Endothelial cell (in vitro differentiated cells): ENCODE measurements at places on chromosomes 4 and X.

DNA sequence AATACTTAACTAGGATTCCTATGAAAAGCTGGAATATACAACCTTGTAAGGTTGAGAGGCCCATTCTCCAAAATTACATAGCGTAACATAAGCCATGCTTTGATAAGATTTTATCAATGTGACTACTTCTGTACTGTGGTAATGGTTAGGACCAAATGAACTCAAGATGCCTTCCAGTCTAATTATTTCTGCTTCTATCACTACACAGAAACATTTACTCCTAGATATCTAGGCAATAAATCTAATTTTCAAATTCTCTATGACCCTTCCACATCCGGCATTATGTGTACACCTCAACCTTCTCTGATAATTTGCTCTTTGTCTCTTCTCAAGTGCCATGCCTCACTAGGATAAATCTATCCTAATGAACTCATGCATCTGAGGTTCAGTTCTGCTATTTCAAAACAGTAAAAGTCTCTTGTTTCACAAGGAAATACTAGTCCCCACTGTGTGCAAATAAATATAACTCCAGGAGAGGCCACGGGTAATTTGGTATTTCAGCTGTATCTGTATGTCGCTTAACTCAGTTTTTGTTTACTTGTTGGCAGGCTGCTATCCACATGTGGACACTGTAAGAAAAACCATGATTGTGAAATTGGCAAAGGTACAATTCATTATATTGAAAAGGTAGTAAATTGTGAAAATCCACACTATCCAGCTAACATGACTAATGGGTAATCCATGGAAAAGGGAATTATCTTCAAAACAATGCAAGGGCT lies 93.3 kb downstream of the PRDM5 start:
- no peak for DNase-seq

DNA sequence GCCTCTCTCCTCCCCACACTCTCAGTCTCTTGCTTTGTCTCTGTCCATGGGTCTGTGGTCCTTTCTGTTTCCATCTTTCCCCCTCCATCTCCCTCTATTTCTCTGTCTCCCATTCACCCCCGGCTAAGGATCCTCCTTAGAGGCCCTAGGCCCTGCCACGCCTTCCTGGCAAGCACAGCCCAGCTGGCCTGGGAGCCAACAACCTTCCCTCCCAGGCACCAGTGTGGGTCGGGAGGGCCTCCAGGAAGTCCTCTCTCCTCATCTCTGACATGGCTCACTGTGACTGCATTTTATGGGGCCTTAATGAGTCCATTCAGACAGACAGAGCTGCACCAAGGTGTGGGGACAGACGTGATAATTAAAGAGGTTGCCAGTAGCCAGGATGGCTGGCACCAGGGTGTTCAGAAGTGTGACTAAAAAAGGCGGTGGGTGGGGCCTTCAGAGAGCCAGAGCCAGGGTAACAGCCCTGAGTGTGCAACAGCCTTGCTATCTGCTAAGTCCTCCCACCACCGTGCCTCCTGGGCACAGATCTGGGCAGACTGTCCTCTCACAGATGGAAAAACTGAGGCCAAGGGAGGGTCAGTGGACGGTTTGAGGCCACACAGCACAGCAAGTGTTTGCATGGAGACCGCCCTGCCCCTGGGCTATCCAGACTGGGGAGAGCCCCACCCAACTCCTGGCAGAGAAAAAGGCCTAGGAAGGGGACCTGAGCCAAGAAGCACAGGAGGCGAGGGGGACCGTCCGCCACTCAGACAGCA lies 31.5 kb downstream of the BLOC1S4 start:
- no peak for DNase-seq

GRCh38 chrX:54794795-54795194 lies 3.3 kb downstream of the ITIH6 start:
- DNase-seq: no peak

DNA sequence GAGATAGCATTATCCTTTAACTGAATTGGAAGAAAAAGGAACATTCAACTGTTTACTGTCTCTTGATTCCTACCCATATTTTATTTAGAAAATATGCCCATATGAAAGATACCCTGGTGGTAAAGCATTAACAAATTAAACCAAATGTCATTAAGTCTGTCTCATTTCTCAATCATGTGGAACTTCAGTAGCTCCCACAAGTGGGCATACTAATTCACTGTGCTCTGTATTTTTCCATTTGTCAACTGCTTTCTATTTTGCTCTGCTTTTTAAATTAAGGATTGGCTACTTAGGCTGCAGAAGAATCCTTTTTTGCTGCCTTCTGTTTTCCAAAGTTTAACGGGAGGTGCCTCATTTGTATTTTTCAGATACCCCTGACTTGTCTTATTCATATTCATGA lies 77.2 kb downstream of the DDIT4L start:
- DNase-seq: no peak

DNA sequence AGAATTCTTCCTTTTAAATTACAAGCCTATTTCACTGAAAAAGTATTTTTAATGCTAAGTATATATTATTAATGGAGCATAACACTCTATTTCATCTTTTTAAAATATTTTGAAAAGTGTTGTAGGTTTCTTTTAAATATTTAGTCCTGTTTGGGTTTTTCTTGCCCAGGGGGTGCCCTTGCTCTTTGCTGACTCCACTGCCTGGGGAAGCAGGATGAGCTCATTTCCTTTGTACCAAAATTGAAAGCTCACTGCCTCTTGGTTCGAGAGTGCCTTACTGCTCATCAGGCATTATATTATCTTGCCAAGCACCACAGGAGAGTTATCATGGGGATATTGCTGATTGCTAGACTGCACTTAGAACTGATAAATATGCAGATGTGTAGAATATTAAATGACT lies 819.2 kb downstream of the PCDH18 start:
- DNase-seq: peak; percentile 8

DNA sequence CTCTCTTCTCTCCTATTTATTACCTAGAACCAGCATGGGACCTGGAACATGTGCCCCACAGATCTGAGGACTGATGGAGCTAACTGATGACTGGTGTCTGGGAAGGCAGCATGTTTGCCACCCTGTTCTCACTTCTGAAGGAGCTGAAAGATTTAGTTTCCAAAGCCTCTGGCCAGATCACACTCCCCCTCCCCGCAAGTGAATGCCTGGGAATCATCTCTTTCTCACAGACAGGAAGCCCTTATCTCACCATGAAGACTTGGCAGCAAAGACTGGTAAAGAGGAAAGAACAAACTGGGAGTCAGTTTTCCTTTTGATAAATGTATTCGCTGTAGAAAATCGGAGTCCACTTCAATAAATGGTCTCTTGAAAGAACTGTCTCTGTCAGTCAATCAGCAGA lies 21.0 kb upstream of the PCYT1B start:
- no peak for DNase-seq

DNA sequence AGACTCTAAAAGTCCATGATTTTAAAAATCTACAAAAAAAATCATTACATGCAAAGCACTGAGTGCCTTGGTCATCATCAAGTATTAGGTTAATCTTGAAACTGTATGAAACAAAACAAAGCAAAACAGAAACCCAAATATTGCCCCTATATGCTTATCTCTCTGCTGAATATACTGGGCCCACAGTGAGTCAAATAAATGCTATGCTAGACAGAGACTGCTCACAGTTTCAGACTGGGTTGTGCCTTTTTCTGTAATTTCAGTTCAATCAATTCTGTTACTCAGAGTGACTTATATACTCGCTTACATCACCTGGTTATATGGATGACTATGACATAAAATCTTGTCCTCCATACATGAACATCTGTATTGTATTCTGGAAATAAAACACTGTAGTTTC lies 257.1 kb upstream of the ACTRT1 start:
- DNase-seq: no peak

- no peak for DNase-seq
Observed at GRCh38 chrX:96002431-96002830, 682.2 kb upstream of the DIAPH2 start.

DNA sequence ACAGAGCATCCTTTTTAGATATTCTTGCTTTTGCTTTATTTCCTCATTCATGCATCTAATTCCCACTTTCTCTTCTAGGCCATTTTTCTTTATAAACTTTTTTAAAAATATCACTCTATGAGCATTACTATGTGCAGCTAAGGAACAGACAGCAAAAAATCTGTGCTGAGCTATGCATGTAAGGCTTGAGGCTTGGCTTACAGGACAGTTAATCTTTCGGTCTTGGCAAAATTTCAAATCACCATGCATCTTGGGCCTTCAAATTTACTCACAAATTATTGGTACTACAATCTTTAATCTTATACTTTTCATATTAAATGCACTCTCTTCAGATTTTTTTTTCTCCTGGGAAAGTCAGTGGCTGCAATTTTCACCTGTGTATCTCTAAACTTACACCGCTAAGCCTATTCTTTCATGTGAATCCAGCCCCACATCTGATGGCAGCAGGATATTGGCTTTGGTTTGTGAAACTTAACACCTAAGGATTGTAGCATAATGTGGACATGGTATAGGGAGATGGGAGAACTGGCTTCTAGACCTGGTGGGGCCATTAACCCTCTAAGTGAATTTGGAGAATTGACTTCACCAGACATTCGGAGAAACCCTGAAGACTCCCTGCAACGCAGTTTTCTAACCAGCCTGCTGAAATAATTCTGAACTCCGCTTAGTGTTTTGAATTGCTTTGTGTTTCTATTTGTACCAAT lies 278.3 kb downstream of the SPRY1 start:
- DNase-seq: no peak

DNA sequence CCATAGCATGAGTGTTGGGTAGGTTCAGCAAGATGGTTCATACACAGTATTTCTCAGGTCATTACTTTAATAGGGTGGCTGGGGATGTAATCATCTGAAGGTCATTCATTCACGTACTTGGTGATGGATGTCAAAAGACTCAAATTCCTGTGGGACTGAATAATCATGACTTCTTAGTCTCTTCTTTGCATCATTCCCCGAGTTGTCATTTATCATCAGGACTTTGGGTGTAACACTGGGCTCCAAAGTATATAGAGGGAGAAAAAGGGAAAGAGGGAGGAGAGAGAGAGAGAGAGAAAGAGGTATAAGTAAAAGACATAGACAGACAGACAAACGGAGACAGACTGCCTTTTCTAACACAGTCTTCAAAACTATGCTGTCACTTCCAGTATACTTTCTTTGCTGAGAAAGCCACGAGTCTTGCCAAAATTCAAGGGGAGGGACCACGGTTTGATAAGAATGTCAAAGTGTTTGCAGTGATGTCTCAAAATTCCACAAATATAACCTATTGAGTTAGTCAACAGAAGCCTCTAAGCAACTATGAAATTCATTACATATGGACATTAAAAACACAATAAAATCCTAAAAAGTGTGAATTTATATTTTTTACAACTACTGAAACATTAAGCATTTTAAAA lies 55.9 kb downstream of the UGT2A3 start:
- DNase-seq: no peak

DNA sequence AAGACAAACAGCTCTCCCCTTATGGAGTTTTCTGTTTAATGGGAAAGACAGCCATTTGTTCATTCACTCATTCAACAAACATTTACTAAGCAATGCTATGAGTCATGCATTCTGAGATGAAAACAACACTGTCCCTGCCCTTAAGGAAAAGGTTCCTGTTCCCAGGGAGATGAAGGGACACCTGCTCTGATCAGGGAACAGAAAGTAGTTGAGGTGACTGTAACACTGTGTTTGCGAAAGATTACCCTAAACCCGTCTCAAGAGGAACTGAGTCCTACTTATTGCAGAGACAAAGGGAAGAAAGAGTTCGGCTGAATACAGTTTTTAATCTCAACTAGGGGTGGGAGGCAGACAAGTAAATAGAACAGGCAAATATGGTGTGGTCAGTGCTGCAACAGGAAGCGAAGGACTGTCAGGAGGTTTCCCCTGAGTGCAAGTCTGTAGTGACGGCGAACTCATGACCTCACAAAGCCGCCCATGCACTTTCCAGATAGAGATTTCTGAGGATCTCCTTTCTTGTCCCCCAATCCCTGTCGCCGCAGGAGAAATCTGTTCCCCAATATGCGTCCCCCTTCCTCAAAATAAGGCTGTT lies 712 bp downstream of the STX18 start:
- peak; percentile 15 for DNase-seq

DNA sequence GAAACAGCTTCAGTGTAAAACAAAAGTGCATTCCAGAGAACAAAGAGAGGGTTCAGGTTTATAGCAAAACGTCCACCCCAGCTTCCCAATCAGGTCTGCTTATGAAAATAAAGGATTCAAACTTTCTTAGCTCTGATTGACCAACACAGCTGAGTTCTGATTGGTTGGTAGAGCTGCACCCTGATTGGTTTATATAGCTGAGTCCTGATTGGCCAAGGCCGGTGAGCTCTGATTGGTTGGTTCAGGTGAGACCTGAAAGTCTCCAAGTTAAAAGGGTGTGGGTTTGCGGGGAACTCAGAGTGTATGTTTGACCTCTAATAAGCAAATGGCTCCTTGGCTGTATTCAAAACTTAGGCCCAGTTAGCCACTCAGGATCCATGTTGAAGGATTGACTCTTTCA lies 20.9 kb downstream of the CLRN2 start:
- DNase-seq: no peak

DNA sequence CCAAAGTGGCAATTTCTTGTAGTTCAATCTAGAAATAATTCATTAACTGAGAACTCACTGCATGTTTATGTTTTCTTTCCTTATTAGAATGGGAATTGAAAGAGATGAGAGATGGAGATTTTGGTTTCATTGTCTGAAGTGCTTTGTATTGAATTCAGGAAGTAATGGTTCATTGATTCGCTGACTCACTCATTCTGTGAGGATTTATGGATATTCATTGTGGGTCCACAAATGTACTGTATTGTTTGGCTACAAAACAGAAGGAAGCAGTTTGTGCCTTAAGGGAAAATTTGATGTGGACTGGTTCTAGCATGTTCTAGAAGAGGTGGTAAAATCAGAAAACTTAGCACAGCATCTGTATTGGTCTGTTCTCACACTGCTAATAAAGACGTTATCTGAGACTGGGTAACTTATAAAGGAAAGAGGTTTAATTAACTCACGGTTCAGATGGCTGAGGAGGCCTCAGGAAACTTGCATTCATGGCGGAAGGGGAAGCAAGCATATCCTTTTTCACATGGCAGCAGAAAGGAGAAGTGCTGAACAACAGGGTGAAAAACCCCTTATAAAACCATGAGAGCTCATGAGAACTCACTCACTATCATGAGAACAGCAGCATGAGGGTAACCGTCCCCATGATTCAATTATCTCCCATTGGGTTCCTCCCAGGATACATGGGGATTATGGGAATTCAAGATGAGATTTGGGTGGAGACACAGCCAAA lies 132.3 kb upstream of the VCX3A start:
- DNase-seq: no peak

- DNase-seq: no peak
Observed at GRCh38 chrX:3743801-3744439, 30.5 kb upstream of the PRKX start.

DNA sequence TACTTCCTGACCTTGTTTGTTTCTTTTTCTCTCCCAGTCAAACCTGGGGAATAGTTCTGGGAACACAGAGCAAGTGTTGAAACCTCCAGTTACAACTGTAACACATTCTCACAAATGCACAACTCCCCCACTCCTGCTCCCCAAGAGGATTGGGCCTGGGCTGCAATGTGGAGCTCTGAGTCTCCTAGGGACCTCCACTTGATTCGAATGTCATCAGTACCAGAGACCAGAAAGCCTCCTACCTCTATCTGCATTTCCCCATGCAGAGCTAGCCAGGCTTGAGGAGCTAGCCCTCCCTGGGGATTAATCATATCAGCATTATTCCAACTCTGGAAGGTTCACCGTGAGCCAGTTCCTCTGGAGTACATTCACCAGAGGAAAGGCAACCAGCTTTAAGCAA lies 41.7 kb upstream of the CITED1 start:
- DNase-seq: no peak
